ENCODE measurements at places on chromosomes 6 and 20.

DNA sequence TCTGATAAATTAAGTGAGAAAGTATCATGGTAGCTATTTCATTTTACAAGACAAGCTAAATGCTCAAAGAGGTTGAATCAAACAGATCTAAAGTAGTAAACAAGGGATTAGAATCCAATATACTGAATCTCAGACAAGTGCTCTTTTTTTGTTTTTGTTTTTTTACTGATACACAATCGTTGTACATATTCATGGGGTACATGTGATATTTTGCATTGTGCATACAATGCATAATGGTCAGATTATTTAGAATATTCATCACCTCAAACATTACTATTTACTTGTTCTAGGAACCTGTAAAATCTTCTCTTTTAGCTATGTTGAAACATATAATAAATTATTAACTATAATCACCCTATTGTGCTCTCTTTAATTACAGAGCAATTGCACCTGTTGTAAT is 57.0 kb upstream of the HCRTR2 start:
- no peak for DNase-seq

GRCh38 chr6:166683477-166683876 is 56.4 kb upstream of the RPS6KA2 start:
- DNase-seq, result no peak

GRCh38 chr6:116210750-116211425 is 43.0 kb downstream of the TSPYL4 start:
- DNase-seq, result no peak

DNA sequence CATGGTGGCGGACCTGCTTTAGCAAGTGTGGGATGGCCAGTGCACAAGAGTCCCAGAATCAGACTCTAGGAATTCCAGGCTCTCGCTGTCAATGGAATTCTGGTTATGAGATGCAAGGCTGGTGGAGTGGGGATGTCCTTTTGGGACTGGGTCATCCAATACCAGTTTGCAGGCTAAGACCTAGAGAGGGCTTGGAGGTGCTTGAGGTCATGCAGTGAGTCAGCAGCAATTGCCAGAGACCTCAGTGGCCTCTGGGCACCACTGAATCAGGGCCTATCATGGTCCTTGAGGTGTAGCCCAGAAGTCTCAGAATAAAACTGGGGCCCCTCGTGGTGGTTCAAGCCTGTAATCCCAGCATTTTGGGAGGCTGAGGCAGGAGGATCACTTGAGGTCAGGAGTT is 1.4 kb upstream of the SCRT2 start:
- no peak for DNase-seq
